ENCODE measurements at places on chromosomes 4 and X.

- DNase-seq = no peak
Observed at GRCh38 chr4:93532234-93532633, 296.3 kb upstream of the ATOH1 start.

GRCh38 chr4:89929425-89930159 lies 34.9 kb downstream of the MMRN1 start:
- DNase-seq = no peak

DNA sequence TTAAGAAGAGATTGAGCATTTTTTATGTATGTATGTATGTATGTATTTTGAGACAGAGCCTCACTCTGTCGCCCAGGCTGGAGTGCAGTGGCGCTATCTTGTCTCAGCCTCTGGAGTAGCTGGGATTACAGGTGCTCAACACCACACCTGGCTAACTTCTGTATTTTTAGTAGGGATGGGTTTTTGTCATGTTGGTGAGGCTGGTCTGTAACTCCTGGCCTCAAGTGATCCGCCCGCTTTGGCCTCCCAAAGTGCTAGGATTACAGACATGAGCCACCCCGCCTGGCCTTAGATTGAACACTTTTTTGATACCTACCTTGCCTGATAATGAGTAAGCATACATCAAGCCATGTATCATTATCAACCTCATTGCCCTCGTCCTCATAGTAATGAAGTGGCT lies 2.7 kb downstream of the N4BP2 start:
- DNase-seq = no peak

DNA sequence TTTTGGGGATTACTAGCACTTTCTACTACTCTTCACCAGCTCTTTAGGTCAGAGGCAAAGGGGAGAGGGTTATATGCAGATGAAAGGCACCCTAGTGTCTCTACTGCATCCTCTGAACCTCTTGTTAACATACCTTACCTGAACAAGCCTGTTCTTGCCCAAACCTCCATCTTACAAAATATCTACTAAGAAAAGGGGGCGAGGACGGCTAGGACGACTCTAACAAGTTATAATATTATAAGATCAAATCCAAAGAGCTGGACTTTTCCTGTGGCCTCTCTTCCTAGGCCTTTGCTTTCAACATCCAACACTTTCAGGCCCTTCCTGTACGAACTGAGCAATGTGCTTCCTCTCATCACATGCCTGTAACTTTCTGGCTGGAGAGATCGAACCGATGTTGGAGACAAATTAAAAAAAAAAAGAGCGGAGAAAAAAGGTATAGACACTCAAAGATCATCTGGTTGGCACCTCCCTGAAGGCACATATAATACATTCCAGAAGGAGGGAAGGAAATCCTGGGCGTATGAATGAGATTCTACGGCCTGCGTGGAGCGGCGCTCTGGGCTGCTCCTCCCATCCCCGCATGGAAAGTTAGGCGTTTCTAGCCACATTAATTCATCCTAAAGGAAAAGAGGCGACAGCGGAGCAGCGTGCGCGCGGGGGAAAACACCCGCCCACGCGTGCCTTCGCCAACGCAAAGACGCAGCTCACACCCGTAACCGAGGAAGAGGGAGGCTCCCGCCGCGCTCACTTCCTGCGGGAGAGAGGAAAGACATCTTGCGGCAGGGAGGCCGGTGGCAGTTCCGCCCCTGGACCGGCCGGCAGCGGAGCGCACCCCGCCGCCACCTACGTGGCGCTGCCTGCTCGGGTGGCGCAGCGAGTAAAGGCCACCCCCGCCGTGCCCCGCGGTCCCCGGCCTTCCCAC lies 808 bp downstream of the PRDM5 start:
- peak; percentile 58 for DNase-seq

GRCh38 chr4:171983935-171984805 lies 171.0 kb downstream of the GALNTL6 start:
- no peak for DNase-seq

DNA sequence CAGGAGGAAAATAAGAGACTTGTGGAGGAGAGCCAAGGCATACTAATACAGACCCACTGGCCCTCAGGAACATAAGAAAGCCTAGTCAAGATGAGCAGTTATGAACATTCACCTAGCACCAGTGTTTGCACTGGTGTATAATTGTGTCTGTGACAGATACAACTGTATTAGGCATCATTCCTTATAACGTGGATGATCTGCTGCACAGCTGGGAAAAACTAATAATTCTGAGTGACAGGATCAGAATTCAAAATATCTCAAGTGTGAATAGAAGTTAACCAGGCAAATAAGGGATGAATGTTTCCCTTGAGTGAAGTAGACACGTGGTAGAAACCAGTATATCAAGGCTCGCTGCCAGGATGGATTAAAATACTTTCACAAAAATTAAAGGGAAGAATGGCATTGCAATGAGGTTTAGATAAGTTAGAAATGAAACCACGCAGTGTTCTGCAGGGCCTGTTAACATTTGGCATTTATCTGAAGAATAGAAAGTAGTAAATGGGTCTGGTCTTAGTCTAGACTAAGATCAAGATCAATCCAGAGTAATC lies 325.9 kb downstream of the EPHA5 start:
- no peak for DNase-seq

DNA sequence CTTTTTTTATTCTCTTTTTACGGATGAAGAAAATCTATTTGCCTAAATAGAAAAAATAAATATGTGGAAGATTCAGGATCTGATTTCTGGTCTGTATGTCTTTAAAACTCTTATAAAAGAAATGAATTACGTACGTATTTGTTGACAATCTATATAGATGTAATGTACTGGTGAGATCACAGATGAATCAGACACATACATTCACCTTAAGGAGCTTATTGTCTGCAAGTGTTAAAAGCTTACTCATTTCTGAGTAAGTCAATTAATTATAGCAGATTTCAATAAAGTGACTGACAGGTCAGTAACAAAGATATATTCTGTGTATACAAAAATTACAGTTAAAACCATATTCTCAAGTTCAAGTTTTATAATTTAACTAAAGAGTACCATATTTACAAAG lies 66.6 kb upstream of the NAF1 start:
- DNase-seq = no peak

DNA sequence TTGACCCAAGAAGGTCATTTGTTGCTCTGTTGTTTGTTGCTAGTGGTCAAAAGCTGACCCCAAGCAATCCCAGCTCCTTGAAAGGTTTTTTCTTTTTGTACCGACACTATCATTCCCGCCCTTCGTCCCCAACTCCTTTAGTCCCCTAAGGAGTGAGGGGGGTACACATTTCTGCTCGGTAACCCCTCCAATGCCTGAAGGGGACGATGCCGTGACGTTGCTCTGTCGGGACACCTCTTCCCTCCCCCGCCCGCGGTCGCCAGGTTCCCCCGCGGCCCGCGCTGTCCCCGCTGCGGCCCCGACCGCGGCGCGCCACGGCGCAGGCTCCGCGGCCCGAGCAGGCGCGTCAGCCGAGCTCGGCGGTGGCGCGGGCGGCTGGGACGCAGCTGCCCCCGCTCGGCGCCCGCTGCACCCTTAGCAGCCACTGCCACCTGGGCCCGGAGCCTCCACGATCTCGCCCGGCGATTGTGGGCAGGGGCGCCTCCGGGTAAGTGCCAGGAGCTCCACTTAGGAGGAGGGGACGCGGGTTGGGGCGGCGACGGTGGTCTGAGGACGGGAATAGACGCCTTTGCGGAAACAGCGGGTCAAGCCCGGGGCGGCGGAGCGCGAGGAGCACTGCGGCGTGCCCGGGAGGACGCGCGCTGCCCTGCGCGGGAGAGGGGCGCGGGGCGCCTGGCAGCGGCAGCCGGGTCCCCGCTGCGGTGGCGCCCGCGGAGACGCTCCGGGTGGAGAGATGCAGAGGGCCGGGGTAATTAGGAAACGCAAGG lies at the start of gene GLRB:
TSS of gene GLRB (plus strand) at position 340 of the 767 bp plus-strand sequence. CDS start 1,875 bp downstream, outside the sequence.
- DNase-seq = no peak

GRCh38 chr4:81740487-81740886 lies 268.8 kb upstream of the RASGEF1B start:
- DNase-seq = no peak

- DNase-seq = no peak
Observed at GRCh38 chrX:107826238-107827029, 768 bp downstream of the MID2 start.

DNA sequence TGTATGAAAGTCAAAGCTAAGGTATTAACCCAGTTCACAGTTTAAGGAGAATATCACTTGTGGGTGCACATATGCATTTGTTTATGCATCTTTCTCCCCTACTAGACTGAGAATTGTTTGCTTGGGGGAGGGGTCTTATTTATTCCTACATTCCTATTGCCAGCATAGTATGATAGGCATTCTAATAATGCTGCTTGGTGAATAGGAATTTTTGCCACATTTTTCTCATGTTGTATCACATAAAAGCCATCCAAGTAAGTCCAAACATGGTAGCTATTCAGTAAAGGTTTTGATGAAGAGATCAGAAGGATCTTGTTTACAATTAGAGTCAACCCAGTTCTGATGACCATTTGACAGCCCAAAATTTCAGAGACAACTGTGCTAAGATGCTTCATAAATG lies 48.6 kb downstream of the ASB9 start:
- DNase-seq = no peak

- no peak for DNase-seq
Observed at GRCh38 chrX:37455381-37455780, 106.2 kb downstream of the PRRG1 start.

GRCh38 chr4:153383131-153383530 lies 38.6 kb downstream of the MND1 start:
- no peak for DNase-seq

DNA sequence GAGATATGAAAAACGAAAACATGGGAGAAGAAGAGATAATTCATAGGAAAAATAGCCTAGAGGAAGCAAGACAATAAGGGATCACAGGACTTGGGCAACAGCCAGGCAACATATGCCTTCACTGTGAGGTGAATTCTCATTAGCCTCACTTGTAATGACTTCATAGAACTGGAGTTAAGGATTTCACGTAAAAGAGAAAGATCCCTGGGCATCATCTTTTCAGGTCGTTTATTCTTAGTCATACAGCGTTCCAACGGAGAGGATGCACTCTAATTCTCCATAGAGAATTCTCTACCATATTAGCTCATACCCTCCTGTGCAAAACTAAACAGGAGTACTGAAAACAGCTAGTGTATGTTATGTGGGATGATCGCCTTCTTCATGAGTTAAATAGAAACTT lies 1.4 kb downstream of the PRKG2 start:
- DNase-seq = no peak

DNA sequence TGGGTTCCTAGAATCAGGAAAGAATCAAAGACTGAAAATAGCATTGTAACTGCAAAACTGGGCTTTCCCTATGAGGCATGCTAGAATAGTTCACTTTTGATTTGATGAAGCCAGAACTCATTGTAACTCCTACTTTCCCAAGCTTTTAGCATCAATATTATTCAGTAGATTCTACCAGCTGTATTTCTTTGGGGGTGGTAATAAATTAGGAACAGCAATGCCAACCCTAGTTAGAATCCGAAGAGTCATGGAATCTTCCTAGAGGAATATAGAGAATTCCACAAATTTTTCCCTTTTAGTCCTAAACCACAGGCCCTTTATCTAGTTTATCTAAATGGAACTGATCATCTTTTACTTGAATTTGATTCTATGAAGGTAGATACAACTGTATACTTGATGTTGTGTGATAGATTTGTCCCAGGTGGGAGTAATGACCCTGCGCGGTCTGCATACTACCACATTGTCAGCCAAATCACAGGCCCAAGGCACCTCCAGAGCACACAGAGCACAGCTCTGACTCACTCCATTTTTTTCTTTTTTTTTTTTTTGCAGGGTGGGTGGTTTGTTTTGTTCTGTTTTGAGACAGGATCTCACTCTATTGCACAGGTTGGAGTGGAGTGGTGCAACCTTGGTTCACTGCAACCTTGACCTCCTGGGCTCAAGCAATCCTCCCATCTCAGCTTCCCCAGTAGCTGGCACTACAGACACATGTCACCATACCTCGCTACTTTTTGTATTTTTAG lies 66.6 kb downstream of the EDNRA start:
- DNase-seq = no peak

DNA sequence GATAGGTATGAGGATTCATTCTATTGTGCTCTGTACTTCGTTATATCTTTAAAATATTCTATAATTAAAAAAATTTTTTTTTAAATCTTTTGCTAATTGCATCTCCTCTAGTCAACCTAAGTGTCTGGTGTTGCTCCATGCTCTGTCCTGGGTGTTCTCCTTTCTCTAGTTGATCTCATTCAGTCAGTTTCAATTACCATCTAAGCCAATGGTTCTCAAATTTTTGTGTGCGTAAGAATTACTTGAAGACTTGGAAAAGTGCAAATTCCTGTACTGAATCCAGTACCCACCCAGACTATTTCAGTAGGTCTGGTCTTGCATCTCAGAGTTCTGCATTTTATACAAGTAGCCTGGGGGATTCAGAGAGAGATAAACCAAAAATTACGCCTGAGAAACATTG lies 6.7 kb downstream of the TMPRSS11D start:
- DNase-seq = no peak

DNA sequence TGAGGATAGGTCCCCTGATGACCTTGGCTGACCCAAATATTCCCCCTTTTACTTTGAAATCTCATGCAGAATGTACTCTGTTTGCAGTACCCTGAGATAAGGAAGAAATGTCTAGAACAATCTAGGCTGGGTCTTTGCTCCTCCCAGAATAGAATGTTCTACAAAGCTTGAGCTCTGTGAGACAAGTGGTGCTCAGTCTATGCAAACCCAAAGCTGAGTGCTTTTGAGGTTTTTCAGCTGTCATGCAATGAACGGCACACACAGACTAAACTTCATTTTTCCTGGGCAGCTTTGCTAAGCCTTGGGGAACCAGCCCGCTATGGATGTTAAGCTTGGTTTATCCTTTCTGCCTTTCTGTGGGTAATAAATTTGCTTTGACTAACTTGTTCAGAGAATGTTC lies 513.6 kb downstream of the FAT4 start:
- DNase-seq = no peak

DNA sequence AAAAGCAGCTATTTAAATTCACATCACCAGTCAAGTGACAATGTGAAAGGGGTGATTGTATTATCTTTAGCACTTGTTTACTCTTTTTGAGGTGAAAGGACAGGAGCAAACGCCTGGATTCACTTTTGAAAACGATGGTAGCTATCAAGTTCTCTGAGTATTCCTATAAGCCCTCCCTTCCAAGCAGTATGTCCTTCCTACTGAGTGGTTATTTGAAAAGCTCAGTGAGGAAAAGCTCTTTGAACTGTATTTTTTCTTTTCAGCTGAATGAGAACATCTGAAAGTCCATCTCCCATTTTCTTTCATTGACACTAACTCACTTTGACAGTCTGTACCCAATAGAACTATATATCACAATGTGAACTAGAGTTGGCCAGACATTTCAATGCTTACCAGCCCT lies 9.1 kb upstream of the CTSO start:
- no peak for DNase-seq

- DNase-seq = no peak
Observed at GRCh38 chrX:19787305-19787815, 100.0 kb downstream of the SH3KBP1 start.

DNA sequence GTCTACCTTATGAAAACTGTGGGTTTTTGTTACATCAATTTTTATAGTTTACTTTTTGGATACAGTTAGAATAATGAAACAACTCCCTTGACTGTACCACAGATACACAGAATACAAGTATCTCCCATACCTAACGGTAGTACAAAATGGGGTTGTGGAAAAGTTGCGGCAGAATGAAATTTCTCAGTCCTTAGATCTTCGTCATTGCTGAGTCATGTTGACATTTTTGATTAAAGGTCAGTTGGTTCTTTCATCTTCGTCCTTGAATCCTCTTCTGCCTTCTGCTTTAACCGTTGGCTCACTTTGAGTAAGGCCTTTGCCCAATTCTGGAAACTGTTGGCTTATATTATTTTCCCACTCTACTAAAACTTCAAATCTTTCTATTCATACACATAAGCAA lies 75.6 kb downstream of the TRIML1 start:
- DNase-seq = no peak

GRCh38 chrX:155071694-155072280 lies 479 bp downstream of the BRCC3 start:
- no peak for DNase-seq

Data from dorsolateral prefrontal cortex (tissue), 122 donors.